ENCODE measurements at places on chromosomes 3 and 15. TPM values are rescaled to one million over a fixed set of nuclear protein-coding genes. Genes with fewer than 3 reads are reported as not detected.

GRCh38 chr15:90641581-90642463 is 75.3 kb upstream of the BLM start:
- DNase-seq = no peak

GRCh38 chr3:175914785-175915184 is 1055.7 kb downstream of the NAALADL2 start:
- no peak for DNase-seq

DNA sequence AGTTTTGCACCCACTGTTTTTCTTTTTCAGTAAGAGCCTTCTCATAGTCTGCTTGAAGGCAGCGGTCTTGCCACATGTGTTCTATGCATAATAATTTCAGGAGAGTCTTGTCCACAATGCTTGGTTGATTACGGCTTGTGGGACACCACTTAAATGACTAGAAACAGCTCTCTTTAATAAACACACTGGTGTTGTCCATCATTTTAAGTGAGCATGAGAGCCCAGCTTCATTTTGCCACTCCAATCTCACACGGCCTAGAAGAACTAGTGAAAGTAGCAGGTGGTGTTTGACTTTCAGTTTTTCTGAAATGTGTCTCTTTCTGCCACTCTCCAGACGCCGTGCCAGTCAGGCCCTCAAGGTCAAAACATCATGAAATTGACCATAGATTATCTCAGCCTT is 292.1 kb downstream of the LPP start:
- DNase-seq = no peak

- DNase-seq = no peak
Measured at GRCh38 chr3:112610121-112610520, 30.8 kb downstream of the CCDC80 start.

DNA sequence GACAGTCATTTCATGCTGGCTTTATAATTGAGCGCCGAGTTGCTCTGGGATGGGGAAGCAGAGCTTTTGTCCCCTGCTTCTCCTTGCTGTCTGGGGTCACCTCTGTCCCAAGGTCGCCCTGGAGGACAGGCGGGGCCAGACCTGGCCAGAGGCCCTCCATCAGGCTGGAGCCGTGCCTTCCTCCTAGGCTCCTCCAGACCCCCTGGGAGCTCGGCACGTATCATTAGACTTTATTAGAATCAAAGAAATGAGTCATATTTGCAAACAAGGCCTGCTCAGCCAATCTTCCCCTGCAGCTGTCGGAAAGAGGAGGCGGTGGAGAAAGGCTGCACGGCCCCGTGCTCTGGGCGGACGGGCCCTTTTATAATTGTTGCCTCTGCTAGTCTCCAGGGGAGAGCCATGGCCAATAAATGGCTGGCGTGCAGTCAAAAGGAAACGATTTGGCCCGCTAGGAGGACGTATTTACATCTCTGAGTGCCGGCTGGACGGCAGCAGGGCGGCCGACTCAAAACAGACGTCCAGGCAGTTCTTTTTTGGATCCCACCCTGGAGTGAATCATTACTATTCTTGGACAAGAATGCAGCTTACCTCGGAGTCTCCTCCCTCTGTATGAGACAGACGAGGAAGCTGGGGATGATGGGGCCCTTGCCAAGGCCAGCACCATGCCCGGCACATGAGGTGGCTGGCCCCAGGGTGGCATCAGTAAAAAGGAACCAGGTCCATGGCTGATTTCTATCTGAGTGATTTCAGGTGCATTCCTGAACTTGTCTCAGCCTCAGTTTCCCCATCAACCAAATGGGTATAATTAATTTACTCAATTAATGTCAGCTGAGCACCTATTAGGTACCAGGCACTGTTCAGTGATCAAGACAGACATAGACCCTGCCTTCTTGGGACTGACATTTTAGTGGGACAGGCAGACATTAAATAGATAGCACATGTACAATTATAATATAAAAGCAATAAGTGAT is 50.6 kb downstream of the SLC6A6 start:
- no peak for DNase-seq

DNA sequence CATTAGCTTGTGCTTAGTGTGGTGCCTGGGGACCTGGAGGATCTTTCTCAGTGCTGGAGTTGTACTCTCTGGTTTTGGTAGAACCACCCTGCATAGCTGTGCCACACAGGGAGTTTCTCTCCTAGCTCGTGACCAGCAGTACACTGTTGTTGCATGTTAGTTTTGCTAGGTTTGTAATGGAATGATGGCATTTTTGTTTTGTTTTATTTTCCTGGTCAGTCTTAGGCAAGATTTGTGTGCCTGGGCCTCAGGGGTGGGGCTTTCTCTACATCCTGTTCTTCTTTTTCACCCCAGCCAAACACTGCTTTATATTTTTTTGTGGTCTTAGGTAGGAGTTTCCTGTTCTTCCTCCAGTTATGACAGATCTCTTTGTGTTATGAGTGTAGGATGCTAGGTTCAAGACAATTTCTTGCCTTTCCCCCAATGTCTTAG is 534.5 kb upstream of the KCNMB2 start:
- no peak for DNase-seq

GRCh38 chr15:77856705-77857346 is 220.7 kb downstream of the TBC1D2B start:
- DNase-seq = no peak

DNA sequence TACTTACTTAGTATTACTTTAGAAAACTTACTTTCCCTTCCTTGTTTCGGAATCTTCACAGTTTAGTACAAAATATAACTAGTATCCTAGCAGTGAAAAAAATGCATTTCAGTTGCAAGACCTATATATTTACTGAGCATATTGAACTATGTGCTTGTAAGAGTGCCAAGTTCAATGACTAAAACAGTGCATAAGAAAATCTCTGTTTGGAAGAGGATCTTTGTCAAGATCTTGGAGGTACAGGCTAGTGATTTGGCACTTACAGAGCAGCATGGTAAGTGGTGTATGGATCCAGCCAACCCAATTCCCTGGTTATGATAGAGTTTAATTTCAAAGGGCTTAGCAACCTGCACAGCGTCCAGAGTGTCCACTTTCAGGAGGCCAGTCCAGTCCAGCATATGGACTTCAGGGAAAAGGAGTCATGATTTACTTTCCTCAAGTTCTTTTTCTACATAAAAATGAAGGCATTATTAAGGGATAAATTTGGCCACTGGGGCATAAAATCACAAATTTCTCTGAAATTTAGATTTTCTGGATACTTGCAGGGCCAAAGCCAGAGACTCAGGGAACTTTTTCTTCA is 625.8 kb upstream of the BCHE start:
- DNase-seq = no peak

DNA sequence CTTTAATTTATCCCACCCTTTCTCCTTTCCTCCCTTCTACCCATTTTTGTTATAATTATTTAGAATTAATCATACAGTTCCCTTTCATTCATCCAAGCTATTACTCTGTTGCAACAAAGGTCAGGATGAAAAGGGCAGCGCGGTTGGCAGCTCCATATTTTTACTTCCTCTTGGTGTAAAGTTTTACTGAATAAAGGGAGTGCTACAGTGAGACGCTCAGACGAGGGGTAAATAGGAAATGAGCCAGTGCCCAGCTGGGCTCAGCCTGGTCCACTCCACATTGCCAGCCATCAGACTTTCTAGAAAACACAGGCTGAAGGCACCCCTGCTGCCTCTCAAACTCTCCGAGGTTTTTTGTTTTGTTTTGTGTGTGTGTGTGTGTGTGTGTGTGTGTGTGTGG is 21.9 kb upstream of the ZBTB38 start:
- DNase-seq = no peak

- DNase-seq = no peak
Measured at GRCh38 chr3:30437171-30437601, 169.2 kb upstream of the TGFBR2 start.

DNA sequence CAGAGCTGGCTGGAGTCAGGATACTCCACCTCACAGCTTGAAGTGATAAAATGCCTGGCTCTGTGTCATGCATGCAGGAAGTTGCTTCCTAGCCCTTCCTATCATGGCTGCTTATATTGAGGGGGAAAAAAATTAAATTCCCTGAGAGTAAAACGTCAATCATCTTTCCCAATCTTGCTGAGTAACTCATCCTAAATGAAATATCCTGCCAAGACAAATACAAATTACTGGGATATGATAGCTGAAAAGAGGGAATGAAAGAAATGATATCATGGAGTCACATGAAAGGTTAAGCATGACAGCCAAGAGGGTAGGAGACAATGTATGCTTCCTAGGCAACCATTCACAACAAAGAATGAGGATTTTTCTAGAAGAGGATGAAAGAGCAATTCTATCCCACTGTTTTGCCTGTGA is 110.6 kb downstream of the ABI3BP start:
- DNase-seq = no peak

DNA sequence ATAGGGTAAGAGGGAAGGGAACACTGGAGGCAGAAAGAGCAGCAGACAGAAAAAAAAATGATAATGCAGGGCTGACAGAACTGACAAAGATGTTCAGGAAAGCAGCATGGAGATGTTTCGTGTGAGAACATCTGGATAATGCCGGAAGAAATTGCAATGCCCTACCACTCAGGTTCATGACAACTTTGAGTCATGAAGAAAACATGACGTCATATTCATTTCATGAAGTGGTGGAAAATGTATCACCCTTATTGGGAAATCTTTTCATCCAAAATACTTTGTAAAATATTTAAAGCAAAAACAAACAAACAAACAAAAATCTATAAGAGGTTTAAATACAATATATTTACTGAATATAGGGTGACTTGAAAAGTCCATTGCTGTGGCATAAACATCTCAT is 305.4 kb upstream of the IGF1R start:
- no peak for DNase-seq

GRCh38 chr3:182226995-182227394 is 515.3 kb downstream of the SOX2 start:
- no peak for DNase-seq

DNA sequence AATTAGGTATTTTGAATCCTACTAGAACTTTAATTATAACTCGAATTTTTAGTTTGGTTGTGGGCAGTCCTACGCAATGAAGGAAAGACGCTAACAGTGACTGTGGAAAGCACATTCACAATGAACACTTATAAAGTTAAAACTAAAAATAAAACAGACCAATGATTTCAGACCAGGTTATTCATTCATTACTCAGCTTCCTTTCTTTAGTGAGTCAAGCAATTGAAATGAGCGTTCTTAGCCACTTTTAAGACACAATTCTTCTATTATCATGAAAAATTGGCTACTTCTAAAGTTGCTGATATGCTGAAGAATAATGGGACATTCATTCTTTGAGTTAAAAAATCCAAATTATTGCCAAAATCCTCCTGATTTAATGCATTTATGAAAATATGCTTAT is 66.0 kb upstream of the CMSS1 start:
- no peak for DNase-seq

DNA sequence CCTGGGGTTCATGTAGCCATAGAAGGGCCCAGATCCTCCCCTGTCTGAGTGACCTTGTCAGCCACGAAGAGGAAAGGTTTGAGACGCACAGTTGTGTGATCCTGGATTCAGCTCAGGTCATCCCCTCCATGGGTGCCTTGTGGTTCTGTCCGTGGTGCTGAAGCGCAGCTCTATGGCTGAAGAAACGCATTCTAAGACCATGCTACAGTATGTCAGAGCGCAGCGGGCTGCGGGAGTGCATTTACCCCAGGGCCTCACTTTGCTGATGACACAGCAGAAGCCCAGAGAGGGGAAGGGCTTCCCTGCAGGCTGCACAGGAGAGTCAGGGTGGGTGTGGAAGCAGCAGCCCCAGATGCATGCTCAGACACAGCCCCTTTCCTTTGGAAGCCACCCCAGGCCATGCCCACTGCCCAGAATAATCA is 68.8 kb upstream of the IQSEC1 start:
- peak; percentile 44 for DNase-seq

GRCh38 chr15:77545058-77545457 is 87.7 kb downstream of the LINGO1 start:
- no peak for DNase-seq

DNA sequence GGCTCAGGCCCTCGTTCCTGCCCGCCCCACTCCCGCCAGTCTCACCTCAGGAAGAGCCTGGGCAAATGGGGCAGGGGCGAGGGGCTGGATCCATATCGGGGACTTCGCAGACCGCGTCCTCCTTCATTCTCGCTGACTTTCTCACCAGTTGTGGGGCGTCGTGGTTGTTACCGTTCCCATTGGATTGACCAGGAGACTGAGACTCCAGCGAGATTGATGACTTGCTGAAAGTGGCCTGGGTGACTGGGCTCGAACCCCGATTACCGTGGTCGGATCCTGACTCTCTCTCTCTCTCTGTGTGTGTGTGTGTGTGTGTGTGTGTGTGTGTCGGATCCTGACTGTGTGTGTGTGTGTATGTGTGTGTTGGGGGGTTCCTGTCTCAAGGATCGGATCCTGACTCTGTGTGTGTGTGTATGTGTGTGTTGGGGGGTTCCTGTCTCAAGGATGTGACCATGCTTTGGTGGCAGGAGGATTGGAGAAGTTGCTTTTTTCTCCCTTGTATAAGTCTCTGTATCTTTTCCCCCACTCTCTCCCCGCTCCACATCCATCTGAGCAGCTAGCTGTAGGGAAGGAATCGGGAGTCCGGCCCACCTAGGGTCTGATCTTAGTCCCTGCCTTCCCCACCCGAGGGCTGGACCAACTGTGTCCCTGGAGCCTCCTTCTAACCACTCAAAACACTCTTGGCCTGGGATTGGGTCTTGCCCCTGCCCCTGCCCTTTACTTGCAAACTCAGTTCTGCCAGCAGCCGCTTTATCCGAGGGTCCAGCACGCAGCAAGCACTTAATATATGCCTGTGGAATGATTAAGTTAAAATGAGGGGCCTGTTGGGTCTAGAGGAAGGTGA is 603 bp downstream of the PLEKHO2 start:
- no peak for DNase-seq

- no peak for DNase-seq
Measured at GRCh38 chr3:150022381-150023238, 51.9 kb upstream of the PFN2 start.

GRCh38 chr15:73504885-73505284 is 61.9 kb downstream of the REC114 start:
- DNase-seq = no peak

GRCh38 chr3:174931473-174932353 is 72.6 kb downstream of the NAALADL2 start:
- no peak for DNase-seq

Gene ADGRG7
- 0.17 TPM for polyA plus RNA-seq

Gene ANXA2
- 827 TPM for polyA plus RNA-seq

Gene RNF7
- 90.0 TPM for polyA plus RNA-seq

Gene WDR93
- polyA plus RNA-seq = 0.38 TPM

Gene FBXO40
- not detected for polyA plus RNA-seq

Gene PSTPIP1
- 2.2 TPM for polyA plus RNA-seq

Gene COPG1
- 170 TPM for polyA plus RNA-seq

Data from left renal pelvis (tissue), 4 donors.